ENCODE measurements at places on chromosomes 2 and 18.

GRCh38 chr18:74861154-74861553 is 263.5 kb downstream of the ZNF407 start:
- DNase-seq, result no peak

DNA sequence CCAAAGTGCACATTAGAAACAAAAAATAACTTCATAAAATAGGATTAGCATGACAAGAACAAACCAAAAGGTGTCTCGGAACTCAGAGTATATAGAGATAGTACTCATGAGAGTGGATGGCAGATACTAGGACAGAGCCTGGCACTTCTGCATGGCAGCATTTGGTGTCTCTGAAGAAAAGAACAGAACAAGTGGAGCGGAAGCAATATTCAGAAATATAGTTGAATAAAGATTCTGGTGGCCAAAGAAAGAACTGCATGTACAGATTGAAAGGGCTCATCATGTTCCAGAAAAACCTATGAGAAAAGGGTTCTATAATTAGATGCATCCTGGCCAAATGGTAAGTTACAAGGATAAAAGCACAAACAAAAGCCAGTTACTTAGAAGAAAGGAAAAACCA is 90.9 kb downstream of the CCDC138 start:
- DNase-seq, result no peak

DNA sequence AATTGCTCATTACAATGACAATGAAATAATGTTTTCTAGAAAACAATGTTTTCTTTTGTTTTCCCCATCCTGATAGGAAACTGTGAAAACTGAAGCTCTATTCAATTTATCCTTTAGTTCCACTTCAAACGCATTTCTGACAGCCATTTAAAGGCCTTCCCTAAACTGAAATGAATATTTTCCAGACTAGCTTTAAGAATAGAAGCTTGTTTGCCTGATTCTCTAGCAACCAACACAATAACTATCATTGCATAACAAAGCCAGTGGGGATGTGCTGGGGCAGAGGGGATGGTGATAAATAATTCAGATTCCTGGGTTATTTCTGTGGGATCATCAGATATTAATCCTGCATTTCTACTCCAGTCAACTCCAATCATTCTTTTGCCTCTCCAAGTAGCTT is 427.1 kb downstream of the RND3 start:
- DNase-seq, result no peak

DNA sequence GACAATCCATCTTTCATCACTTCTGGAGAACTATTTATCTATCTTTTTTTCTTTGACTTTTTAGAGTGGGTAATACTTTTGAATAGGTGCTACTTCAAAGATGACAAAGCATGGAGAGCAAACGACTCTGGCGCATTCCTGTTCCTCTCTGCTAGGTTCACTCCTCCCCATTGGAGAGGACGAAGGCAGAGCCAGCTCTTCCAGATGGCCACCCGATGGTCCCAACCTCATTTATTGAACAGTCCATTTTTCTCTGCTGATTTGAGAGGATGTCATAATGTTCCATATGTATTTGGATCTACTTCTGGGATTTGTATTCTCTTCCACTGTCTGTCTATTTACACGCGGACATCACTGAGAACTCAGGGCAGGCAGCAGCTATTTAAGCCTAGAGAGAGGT is 284.3 kb upstream of the CXCR4 start:
- DNase-seq, result no peak

GRCh38 chr2:100106460-100106859 is 35.9 kb downstream of the AFF3 start:
- DNase-seq, result no peak

GRCh38 chr18:12034241-12035100 is 53.2 kb downstream of the IMPA2 start:
- no peak for DNase-seq

GRCh38 chr18:38545071-38545470 is 979.5 kb upstream of the CELF4 start:
- peak; percentile 53 for DNase-seq

GRCh38 chr2:44004735-44005602 is 9.2 kb upstream of the LRPPRC start:
- no peak for DNase-seq

DNA sequence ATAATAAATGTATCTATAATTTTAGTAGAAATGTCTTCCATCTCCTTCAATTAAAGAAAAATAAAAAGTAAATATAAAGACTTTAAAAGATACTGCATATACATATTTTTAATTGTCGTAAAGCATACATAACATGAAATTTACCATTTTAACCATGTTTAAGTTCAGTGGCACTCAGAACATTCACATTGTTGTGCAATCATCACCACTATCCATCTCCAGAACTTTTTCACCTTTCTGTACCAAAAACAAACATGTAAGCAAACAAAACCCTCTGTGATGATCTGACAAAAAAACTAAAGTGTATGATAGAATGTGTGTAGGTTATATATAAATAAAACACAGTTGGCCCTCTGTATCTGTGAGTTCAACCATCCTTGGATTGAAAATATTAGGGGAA is 13.4 kb upstream of the DCTN1 start:
- no peak for DNase-seq

GRCh38 chr2:190722061-190722759 is 73.3 kb downstream of the NAB1 start:
- no peak for DNase-seq

GRCh38 chr2:161238265-161238559 is 70.0 kb upstream of the PSMD14 start:
- no peak for DNase-seq

GRCh38 chr2:43207553-43208300 is 18.7 kb downstream of the ZFP36L2 start:
- no peak for DNase-seq

DNA sequence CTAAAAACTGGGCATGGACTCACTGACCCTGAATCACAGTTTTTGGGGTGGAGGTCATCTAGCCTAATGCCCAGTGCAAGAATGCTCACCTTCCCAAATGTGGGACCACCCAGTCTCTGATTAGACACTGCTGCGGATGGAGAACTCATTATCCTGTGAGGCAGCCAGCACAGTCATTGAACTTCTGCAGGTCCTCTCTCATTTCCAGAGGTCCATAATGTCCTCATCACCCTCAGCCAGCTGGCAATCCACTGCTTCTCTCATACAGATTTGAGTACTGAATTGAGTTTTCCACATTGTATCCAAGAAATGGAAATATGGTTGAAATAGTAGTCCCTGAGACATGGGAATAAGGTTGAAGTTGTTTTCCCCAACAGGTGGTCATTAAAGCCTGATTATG is 5.0 kb upstream of the MYO5B start:
- DNase-seq, result no peak

DNA sequence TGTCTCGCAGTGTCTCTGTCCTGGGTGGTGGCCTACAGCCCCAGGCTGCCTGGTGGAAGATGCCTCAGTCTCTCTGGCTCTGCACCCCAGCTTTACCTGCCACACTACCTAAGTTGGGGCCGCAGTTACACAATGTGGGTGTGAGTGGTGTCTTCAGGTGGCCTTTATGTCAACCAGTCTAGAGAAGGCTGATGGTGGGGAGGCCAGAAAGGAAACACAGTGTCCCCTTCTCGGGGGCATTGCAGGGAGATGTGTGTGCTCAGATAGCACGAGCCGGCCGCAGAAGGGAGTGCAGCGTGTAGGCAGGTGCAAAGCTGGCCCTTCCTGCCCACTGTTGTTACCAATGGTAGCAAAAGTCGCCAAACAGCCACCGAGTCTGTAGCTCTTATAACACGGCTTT is 216.1 kb downstream of the SH3RF3 start:
- no peak for DNase-seq

All from NCI-H524 (cell line).